Renal pelvis (tissue), 12 donors: ENCODE measurements at places on chromosomes 2 and 18.
A peak's percentile ranks its signal among the peaks of the same experiment; 100 is the strongest.

DNA sequence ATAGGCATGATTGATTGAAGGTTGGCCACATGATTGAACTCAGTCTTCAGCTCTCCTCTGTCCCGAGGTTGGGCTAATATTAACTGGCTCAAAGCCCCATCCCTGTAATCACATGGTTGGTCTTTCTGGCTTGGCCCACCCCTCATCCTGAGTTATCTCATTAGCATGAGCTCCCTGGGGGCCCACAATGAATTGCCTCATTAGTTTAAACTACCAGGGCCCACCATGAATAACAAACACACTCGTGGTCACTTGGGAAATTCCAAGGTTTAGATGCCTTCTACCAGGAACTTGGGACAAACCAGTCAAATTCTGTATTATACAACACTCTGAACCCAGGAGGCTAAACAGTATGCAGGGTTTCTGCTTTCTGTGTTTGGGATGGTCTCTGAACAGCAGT lies 121.7 kb upstream of the B3GNT2 start:
- no peak for DNase-seq

- DNase-seq = no peak
Observed at GRCh38 chr18:23584019-23584983, 2.0 kb downstream of the NPC1 start.

DNA sequence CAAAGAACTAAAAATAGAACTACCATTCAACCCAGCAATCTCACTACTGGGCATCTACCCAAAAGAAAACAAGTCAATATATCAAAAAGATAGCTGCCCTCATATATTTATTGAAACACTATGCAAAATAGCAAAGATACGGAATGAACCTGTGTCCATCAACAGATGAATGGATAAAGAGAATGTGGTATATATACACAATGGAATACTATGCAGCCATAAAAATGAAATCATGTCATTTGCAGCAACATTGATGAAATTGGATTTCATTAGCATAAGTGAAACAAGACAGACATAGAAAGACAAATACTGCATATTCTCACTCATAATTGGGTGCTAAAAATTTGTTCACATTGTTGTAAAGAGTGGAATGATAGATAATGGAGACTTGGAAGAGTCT lies 16.2 kb upstream of the LDAH start:
- no peak for DNase-seq

- no peak for DNase-seq
Observed at GRCh38 chr2:208139447-208139846, 6.5 kb downstream of the CRYGB start.

DNA sequence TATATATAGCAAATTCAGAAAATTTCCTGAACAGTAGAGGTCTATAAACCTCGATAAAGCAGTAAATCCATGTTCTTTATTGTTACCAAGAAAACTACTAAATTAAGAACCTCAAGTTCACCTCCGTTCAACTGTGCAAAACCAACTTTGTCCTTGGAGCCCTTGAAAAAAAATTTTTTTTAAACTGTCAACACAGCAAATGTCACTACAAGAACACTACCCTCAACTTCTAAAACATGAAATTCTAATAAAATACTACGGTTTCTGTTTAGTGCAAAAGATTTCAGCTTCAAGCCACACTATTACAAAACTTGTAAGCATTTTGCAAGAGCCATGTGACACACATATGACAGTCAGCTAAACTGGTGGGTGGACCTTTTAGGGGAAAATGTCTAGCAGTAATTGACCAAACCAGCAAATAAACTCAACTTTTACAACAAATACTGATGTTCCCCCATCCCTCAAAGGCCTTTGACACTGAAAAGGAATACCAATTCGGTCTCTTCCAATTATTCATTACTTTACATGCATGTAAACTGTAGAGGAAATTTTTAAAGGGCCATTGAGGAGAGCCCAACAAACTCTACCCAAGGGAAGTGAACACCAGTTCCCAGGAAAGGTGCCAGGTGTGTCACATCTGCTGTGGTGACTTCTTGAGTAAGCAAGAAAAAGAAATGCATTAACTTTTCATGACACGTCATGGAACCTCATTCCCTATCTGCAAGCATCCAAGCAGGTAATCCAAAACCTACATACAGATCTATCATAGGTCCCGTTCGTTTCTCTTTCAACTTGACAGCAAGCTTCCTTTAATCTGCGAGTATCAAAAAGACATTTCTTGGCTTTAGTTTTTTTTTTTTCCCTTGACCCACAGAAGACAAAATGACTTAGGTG lies 1.4 kb downstream of the RAB1A start:
- peak; percentile 31 for DNase-seq

DNA sequence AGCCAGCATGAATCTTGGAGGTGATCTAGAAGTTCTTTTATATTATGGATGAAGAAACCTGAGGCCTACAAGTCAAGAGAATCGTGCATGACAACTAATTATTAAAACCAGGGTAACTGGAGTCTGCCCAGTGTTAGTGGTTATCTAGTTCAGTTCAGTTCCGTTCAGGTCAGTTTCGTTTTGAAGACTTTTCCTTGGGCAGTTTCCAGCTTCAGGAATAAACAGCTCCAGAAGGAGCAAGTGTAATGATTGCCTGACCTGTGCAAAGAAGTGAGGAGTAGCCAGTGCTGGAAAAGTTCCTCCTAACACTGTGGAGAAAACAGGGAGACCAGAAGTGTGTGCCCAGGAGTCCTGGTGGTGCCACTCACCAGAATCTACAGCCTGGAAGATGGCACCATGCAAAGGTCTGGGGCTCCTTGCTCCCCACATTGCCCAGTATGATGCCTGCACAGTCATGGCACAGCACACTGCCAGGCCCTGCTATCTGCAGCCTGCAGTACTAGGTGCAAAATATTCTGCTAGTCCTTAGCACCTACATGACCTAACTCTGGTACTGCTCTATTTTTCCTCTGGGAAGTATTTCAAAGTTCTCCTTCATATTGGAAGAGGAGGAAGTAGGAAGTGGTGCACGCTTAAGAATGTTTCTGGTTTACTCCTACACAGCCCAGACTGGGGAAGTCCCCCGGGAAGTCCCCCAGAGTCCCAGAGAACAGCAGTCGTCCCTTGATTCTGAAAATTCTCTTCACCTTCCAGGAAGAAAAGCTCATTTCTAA lies 65.8 kb downstream of the SUMO1 start:
- no peak for DNase-seq

DNA sequence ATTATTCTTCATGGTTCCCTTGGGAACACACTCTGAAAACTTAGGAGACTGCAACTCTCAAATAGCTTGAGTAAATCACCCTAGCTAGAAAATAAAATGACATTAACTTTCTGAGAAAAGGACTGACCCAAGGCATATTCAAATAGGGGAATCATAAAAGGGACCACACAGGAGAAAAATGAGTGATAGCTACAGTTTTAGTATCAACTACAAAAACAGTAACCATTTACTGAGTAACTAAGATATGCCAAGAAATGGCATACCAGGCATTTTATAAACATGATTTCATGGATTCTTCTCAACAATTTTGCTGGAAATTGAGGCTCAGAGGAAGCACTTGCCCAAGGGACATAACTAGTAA lies 84.5 kb downstream of the AFF3 start:
- DNase-seq = no peak

DNA sequence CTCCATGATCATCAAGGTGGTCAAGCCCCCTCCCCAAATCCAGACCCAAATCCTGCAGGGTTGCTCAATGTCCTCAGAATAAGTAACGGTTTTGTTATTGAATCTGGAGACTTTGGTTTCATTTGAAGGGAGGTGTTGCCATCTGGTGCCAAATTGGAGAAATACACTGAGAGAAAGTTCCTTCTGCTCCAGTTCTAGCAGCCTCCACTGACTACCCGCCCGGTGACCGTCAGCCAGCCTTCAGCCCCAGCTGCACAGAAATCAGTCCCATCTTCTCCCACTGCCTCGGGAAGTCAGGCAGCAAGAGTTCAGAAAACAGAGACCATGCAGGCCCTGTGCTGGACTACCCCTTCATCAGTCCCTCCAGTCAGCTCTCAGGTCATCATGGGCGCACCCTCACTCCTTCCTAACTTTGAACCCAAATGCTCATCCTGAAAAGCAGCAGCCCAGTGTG lies 38.7 kb downstream of the PKDCC start:
- DNase-seq = peak; percentile 79

- no peak for DNase-seq
Observed at GRCh38 chr18:44536046-44536445, 144.6 kb upstream of the SETBP1 start.

DNA sequence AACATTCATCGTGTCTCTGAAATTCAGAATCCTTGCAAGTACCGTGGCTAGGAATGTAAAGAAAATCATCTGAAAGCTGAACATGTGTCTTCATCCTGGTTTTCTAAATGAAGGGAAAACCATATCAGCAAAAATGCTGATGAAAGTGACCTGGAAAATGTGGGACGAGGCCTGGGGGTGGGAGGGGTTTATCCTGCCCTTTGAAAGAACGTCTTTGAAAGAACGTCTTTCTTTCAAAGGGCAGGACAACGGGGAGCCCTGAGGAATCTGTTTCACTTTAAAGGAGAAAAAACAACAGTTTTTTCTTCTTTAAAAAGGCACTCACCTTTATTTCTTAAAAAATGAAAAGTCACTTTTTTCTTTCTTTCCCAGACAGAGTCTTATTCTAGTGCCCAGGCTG lies 185.2 kb downstream of the ALPK2 start:
- no peak for DNase-seq

DNA sequence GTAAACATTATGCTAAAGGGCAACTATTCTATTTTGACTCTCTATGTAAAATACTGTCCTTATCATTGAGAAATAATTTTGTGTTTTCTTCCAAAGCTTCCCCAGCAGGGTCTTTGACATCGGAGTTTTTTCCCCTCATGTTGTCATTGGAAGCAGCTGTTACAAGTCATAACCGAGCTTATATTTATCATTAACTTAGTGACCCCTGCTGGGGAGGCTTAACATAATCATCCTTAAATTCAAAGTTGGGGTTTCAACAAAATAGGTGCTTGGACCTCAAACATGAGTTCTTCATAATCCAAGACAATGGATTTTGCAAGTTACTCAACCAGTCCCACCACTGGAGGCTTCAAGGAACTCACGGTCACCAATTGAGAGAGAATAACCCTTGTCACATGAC lies 330.9 kb downstream of the DCC start:
- no peak for DNase-seq

GRCh38 chr2:20589975-20590703 lies 60.8 kb downstream of the HS1BP3 start:
- DNase-seq = no peak

- DNase-seq = no peak
Observed at GRCh38 chr2:21939967-21940366, 816.2 kb downstream of the TDRD15 start.

DNA sequence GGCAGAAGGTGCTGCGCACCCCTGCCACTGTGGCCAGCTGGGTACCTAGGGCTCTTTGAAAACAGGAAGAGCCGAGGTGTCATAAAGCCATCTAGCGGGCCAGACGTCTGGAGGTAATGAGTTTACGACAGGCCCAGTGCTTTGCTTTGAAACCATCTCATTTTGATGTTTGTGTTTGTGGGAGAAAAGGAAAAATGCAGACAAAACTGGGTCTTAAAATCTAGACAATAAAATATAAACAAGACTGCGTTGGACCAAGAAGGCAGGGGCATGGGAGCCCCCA lies 3.2 kb downstream of the HOXD9 start:
- no peak for DNase-seq

- no peak for DNase-seq
Observed at GRCh38 chr2:167380094-167380493, 491.8 kb downstream of the XIRP2 start.

DNA sequence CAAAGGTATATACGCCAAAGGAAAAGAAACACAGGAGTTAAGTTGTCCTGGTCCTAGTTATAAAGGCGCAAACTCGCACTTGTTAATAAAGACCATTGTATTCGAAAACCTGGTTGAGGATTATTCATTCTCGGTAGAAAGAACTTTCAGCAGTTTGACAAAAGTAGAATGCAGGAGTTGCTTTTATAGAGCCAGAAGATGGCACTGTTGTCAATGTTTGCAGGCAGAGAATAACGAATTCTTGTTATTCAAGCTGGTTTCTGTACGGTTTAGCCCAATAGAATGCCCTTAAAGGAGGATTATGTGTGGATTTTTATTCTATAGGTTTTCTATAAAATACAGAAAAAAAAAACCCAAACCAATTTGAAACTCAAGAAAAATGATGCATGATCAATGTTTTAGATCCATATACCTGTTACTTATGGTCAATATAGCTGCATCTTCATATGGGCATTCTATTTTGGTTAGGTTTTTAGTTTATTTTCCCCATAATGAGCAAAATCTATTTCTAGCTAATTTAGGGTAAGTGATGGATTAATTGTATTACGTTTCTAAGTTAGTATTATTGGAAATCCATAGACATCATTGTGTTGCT lies 510.3 kb downstream of the PLCL1 start:
- DNase-seq = peak; percentile 57

- peak; percentile 91 for DNase-seq
Observed at GRCh38 chr2:95207111-95207961, at the start of gene ZNF892. Gene ZNF892, plus strand, starts transcription at chr2:95207521. Its CDS starts 295 bp downstream, at chr2:95207816.

- DNase-seq = no peak
Observed at GRCh38 chr2:45273412-45274249, 264.4 kb upstream of the SIX2 start.

DNA sequence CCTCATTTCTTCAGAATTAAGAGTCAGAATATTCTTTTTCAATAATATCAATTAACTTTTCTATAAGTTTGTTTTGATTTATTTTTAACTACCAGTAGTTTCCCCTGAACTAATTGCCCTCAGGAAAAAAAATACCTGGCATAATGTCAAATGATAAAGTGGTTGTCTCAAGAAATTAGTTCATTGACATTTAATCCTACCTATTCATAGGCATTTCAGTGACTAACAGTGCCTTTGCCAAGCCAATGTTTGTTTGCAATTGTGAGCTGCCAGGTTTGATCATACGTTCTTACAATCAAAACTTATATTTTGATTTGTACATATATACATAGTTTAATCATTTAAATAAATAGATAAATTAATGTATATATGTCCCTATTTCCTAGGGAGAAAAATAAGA lies 267.3 kb upstream of the MC4R start:
- DNase-seq = no peak

DNA sequence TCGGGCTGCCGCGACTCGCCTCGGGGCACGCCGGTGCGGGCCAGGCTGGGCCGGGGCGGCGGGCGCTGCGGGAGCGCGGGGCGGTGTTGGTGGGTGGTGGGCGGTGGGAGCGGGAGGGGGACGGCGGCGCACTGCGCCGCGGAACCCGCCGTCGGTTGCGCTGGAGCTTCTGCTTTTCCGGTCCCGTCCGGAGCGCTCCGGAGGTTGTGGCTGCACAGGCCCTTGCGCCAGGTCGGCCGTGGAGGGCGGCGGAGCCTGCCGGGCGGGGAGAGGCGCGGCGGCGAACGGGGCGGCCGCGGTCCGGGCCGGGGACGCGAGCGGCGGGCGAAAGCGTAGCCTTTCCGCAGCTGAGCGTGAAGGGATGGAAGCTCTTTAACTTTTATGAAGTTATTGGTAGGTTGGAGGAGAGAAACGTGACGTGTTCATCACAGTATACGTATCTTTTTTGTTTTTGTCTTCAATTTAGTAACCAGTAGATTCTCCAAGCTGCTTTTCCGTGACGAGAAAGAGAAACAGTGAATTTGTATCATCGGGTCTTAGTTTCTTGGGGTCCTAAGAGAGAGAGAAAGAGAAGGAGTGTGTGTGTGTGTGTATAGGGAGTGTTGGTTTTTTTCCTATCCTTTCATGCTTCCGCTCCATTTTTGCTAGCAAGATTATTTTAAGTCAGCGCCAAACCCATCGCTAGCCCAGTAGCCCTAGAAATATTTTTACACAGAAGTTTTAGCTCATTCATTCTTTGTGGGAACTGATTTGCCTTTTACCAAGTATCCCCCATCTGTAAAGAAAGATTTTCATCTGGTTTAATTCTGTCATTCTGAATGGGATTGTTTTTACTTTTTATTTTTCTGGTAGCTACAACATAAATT lies 535 bp downstream of the ATG4B start:
- no peak for DNase-seq

GRCh38 chr2:71451705-71452104 lies 1.7 kb upstream of the DYSF start:
- no peak for DNase-seq
